OCI-M1 (cell line): ENCODE measurements at places on chromosomes 3 and 15.

DNA sequence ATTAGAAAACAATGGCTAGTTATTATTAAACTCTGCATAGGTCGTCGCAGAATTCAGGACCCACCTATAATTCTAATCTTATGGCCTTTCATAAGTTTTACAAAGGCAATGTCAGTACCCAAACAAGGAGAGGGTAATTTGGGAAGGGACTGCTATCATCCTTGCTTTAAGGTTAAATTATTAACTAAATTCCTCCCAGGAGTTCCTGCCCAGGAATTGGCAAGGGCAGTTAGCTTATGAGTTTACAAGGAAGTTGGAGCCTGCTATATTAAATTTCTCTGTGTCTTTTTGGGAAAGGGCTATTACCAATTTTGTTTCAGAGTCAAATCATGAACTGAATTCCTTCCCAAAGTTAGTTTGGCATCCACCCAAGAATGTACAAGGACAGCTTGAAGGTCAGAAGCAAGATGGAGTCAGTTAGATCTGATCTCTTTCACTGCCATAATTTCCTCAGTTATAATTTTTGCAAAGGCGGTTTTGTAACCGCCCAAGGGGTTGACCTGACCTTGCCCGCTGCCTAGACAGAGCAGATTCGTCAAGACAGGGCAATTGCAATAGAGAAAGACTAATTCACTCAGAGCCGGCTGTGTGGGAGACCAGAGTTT, 45.3 kb upstream of the LHFPL4 start:
- DNase-seq: no peak

GRCh38 chr15:28861031-28861534, 12.6 kb upstream of the GOLGA6L7 start:
- DNase-seq: no peak

GRCh38 chr3:152860736-152861135, 25.8 kb downstream of the P2RY1 start:
- no peak for DNase-seq

- no peak for DNase-seq
Measured at GRCh38 chr3:71513081-71513480, 70.4 kb downstream of the FOXP1 start.
